ENCODE measurements at places on chromosomes 2 and 18.
A peak's percentile ranks its signal among the peaks of the same experiment; 100 is the strongest.

- DNase-seq = peak; percentile 42
Measured at GRCh38 chr2:62672601-62673000, 32.9 kb upstream of the EHBP1 start.

- DNase-seq = peak; percentile 84
Measured at GRCh38 chr18:36158266-36158867, 28.7 kb downstream of the ELP2 start.

DNA sequence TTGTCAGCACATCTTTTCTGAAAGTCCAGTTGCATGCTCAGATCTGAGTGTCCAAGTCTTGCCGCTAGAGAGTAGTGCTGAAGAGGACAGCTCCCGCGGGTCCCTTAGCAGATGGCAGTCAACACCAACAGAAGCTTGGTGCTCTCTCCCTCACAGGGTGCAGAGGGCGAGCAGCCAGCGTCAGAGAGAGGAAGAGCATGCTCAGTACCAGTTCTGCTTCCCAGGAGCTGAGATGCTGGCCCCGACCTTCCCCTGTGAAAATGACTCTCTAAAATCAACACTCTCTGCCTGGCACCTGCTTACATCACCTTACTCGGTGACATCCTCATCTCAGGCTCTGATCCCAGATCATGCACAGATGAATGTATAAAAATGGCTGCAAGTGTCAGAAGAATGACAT, 86.0 kb upstream of the TWIST2 start:
- peak; percentile 27 for DNase-seq

DNA sequence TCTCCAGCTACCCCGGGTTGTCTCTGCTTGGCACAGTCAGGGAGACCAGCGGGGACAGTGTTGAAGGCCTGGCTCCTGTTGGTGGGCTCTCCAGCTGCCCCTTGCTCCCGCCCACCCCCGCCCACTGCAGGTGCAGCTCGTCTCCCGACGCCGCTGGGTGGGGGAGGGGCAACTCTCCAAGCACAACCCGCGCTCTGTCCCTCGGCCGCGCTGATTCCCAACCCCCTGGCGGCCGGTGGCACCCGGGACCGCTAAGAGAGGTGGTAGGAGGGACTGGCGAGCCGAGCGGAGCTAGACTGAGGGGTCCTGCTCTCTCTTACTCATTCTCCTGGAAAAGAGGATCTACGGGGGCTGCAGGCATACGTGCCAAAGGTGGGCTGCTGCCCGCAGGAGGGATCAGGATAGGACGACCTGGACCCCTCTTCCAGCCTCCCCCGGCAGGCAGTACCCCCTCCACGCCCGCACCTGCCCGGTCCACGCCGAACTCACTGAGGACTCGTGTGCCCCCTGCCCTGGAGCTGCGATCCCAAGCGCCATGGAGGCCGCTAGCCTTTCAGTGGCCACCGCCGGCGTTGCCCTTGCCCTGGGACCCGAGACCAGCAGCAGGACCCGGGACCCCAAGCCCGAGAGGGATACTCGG, 44.5 kb downstream of the DDX18 start:
- DNase-seq = no peak

GRCh38 chr2:101989740-101990460, 1.9 kb upstream of the IL1R2 start:
- no peak for DNase-seq

- DNase-seq = no peak
Measured at GRCh38 chr2:70674636-70675430, 93.2 kb downstream of the ADD2 start.

GRCh38 chr18:28657961-28658360, 481.0 kb upstream of the CDH2 start:
- DNase-seq = peak; percentile 8

GRCh38 chr2:175003875-175004729, 1.1 kb downstream of the CHN1 start:
- peak; percentile 14 for DNase-seq

GRCh38 chr18:73040247-73040646, 172.5 kb upstream of the NETO1 start:
- no peak for DNase-seq

DNA sequence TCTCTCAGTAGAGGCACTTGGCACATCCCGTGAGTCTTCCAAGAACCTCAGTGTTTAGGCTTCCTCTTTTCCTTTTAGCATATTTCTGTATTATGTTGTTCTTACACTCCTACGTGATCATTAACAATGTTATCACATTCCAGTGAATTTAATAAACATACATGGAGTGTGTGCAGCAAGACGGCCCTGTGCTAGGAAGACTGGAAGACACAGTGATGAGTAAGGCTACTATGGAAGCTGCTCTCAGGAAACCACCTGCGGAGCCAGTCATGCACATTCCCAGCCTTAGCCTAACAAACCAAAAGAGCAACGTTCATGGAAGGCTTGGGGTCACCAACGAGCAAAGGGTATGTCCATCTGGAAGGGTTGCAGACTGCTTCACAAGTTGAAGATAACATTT, 103.4 kb downstream of the ETAA1 start:
- peak; percentile 51 for DNase-seq

DNA sequence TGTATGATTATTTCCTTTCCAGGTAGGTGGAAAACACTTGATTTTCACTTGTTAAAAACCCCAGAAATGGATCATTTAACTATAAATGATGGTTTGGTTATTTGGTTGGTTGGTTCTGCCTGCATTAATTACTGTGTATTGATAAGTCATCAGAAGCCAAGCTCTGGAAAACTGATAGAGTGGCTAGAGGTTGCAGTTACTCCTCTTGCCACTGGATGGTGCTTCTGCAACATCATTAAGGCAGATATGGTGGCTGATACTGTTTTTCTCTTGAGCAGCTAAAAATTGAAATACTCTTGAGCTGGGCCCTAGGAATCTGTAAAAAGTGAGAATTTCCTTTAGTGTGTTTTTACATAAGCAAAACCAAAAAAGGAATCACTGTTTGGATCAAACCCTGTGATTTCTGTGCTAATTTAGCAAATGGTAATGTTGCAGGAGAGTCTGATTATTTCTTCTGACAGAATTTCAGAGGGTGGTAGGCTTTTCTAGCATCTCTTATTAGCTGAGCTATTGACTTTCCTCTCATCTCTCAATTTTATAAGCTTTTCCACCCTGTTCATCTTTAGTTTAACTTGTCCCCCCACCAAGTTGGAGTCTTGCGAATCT, 54.3 kb downstream of the RAB10 start:
- peak; percentile 45 for DNase-seq

DNA sequence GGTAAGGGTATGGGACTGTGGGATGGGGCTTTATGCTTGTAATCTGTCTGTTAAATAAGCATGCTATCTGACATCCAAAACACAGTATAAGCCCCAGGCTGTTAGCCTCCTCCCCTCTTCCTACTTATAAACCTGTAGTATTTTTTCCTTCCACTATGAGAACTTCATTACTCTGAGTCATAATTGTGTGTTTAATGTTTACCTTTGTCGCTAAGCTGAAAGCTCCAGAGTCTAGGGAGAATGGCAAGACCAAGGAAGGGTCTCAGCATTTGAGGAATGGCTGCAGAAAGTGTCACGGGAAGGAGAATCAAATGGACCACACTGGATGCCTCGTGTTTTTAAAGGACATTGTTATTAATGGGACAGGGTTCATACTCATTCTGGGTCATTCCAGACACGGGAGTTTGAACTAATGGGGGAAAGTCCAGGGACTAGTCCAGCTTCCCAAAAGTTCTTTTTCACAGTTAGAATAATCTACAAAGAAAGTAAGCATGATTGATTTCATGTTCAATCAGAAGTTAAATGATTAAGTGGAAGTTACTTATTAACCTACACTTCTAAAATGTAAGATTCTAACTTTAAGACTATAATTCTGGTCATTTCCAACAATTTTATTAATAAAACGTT, 292.2 kb downstream of the AFF3 start:
- DNase-seq = no peak

- DNase-seq = no peak
Measured at GRCh38 chr2:143732871-143733270, 603.7 kb downstream of the ARHGAP15 start.

DNA sequence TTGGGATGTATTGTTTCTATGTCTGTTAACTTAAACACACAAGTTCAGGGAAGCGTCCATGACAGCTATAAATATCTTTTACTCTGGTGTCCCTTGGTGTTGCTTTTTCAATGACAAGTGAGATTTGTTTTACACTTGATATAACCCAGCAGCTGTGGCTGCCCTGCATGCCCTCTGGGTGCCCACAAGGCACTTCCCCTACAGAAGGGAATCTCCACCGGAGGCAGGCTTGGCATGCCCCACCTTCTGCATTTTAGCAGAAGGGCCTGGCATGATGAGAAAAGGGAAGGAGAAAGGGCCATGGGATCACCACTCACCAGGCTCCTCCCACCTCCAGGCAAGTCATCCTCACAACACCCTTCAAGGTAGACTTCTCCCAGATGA, 68.7 kb downstream of the TMEM247 start:
- DNase-seq = no peak

DNA sequence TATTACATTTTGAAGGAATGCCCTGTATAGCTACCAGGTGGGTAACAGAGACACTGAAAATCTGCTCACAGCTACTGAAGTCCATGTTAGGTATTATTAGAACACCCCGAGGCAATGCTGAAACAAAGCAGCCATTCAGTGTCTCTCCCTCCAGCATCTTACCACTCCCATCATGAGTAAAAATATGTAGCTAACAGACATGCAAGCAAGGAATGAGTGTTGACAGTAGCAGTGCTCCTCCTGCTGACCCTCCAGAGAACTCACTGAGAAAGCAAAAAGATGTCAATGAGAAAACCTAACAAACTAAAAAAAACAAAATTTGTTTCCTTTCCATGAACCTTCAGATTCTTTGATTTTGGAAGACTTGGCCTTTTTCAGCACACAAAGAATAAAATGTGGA, 393.9 kb downstream of the LRRTM1 start:
- no peak for DNase-seq

- DNase-seq = no peak
Measured at GRCh38 chr2:101830146-101830545, 132.6 kb downstream of the MAP4K4 start.

DNA sequence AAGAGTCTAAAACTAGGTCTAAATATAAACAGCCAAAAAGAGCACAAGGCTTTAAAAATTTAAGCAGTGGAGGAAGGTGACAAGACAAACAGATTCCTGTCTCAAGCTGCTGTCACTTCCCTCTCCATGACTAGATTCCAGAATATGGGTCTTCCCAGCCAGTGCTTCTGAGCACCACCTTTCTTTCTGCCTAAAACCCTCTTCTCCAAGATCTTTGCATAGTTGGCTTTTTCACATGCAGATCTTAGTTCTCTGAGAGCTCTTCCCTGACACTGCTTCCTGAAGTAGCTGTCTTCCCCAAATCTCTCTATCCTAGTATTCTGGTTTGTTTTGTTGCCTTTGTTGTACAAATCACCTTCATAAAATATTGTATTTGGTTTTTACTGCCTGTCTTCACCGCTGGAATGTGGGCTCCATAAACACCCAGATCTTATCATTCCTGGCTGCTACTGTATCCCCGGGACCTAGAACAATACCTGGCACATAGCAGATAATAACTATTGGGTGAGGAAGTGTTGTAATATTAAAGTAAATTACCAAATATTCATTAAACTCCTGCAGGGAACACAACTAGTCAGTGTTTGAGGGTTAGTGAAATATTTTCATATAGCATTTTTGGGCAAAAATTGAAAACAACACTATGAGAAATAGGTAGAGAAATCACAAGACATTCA, 150.2 kb downstream of the CCDC85A start:
- no peak for DNase-seq

GRCh38 chr2:32947484-32948143, 861 bp downstream of the LTBP1 start:
- DNase-seq = peak; percentile 55

DNA sequence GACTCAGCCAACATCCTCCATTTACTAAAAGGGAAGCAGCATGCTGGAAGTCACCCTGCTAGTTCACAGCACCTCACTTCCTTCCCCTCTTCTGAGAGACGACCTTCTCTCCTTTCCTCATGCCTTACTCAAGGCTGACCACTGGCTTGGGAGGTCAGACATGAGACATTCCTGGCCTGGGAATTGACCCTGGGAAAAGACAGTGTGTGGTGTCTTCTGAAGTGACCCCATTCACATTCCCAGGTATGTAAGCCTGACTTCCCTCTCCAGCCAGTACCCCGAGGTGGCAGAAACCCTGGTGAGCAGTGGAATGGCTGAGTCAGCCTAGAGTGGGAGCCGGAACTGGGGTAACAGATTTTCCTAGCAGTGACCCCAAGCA, 92.4 kb downstream of the PLB1 start:
- peak; percentile 13 for DNase-seq

GRCh38 chr18:54453996-54454395, 96.3 kb downstream of the C18orf54 start:
- no peak for DNase-seq

DNA sequence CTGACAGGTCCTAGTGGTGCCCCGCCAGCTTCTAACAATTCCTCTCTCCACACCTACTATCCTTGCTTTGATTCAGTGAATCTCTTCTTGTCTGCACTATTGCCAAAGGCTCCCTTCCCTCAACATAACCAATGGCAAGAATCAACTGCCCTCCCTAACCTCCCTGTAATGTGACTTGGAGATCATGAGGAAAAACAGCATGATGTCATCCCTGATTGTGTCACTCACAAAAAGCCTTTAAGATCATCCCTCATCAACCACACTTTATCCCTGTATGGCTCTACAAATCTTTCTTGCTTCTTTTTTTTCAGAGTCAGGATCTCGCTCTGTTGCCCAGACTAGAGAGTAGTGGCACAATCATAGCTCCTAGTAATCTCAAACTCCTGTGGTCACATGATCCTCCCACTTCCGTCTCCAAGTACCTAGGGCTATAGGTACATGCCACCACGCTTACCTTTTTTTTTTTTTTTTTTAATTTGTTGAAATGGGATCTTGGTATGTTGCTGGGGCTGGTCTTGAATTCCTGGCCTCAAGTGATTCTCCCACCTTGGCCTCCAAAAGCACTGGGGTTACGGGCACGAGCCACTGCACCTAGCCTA, 19.7 kb downstream of the SAP130 start:
- no peak for DNase-seq

DNA sequence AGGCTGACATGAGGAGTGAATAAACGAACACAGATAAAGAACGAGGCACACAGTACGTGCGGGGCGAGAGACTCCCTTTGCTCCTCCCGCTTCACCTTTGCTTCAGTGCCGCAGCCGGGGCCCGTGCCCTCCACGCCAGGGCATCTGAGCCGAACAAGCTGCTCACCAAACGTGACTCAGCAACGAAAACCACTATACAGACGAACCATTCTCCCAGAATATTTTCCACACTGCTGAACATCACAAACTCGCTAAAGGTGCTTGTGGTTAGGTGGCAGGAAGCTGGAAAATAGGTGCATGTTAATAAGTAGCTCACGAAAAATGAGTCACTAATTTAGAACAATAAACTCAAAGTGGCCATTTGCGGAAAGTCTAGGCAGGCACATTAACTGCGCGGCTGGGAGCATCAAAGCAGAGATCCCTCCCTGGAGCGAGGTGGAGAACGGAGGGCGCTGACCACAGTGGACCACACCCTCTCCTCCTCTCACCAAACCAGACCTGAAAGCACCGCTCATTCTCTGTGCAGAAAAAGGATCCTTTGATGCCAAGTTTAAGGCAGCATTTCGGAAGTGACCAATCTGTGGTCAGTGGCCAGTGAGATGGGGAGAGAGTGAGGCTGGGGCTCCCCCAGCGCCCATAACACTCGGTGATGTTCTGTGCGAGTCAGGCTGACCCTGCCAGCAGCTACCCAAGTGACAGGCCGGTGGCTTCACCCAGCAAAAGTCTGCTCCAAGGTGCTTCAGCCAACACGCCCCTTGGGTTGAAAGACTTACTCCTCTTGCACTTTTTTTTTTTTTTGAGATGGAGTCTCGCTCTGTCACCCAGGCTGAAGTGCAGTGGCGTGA, 153.2 kb downstream of the HDAC4 start:
- no peak for DNase-seq
